ENCODE measurements at places on chromosomes 2 and 18.

DNA sequence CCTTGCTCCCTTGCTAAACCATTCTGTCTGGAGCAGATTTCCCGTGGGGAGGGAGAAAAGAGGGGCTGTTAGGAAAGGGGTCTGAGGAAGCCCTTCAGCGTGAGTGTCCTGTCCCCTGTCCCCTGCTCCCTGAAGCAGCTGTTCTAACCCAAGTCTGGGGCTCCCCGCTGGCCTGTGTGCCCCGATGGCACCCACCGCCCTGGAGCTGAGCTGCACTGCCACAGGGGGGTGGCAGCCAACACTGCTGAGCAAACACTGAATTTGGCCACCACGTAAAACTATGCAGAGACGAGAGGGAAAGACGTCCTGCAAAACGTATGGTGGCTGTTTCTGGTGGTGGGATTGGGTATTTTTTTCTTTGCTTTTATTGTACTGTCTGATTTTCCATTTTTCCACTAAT, 17.9 kb downstream of the KCNG2 start:
- no peak for DNase-seq

- DNase-seq: no peak
Observed at GRCh38 chr2:211609127-211609526, 929.5 kb downstream of the ERBB4 start.

DNA sequence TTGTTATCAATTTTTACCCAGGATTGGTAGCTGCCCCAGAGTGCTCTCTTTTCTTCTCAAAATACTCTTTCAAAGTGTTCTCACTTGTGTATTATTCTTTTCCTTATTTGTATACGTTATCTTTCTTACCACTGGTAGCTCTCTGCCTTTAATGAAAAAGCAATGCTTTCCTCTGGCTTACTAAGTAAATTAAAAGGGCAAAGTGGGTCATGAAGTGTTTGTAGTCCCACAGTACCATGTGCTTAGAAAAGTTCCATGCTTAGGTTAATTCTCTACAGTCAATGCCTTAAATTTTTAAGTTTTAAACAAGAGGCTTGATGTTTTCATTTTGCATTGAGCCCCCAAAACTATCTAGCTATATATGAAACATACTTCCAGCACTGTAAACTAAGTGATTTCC, 300.2 kb downstream of the ASXL3 start:
- no peak for DNase-seq

GRCh38 chr2:74789271-74789670, 44.7 kb upstream of the HK2 start:
- no peak for DNase-seq

DNA sequence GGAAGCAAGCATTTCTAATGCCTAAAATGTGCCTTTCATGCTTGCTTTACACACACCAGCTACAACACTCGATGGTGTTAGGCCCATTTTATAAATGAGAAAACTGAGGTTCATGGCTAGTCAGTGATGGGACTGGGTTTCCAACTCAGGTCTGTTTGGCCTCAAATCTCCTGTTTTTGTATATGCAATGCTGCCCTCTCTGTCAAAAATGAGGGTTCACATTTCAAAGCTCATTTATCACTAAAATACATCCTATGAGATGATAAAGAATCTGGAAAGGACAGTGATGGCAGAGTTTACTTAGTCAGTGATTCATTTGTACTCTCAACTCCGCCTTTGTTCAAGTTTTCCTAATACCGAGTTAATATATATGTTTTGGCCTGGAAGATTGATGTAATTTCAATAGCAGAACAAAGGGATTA, 92.3 kb downstream of the KCTD1 start:
- no peak for DNase-seq
